ENCODE measurements at places on chromosomes 4 and X.
A peak's percentile ranks its signal among the peaks of the same experiment; 100 is the strongest.

GRCh38 chrX:106874075-106874474 lies 29.1 kb downstream of the RIPPLY1 start:
- no peak for DNase-seq

- no peak for DNase-seq
These were observed 148.1 kb downstream of the VCX3A start for GRCh38 chrX:6386837-6387236.

- DNase-seq = no peak
These were observed at the start of gene SORBS2 for GRCh38 chr4:185811509-185812364. SORBS2 (minus strand) TSS chr4:185812194; CDS start chr4:185690571, 121,623 bp downstream.

- DNase-seq = no peak
These were observed 347.8 kb upstream of the PITX2 start for GRCh38 chr4:110970642-110971041.

GRCh38 chrX:150212672-150213480 lies 150.2 kb upstream of the MAMLD1 start:
- no peak for DNase-seq

GRCh38 chrX:152992115-152992514 lies 1.8 kb downstream of the PNMA5 start:
- DNase-seq = no peak

DNA sequence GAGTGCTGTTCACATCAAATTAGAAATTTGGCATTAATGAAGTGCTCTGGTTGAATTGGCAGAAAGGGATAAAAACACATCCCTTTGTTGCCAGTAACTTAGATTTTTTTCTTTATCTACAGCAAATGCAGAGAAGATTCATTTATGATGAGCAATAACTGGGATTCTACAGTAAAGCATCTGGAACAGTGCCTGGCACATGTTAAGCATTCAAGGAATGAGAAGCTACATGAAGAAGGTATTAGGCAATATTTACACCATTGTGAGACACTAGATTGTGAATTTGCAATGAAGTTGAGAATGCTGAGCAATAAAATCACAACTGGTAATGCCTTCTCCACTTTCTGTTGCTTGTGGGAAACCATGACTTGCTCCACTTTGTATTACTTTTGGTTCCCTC lies 33.5 kb downstream of the PCDH19 start:
- no peak for DNase-seq

DNA sequence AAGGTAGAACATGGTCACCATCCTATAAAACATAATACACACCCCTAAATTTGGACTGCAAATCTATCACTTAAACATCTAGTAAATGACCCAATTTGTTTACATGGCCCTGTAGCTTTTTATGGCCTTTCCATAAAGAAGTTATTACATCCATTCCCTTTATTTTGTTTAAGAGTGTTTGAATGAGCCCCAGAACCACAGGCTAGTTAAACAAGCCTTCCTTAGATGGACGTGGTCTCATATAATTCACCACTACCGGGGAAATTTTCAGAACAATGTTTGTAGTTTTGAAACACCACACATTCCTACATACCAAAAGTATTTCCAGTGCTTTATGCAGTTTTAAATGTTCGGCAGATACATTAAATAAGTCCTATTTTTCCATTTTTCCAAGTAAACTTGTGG lies 12.3 kb downstream of the PDGFC start:
- DNase-seq = no peak

- DNase-seq = no peak
These were observed 733 bp downstream of the CCNA2 start for GRCh38 chr4:121822796-121823504.

DNA sequence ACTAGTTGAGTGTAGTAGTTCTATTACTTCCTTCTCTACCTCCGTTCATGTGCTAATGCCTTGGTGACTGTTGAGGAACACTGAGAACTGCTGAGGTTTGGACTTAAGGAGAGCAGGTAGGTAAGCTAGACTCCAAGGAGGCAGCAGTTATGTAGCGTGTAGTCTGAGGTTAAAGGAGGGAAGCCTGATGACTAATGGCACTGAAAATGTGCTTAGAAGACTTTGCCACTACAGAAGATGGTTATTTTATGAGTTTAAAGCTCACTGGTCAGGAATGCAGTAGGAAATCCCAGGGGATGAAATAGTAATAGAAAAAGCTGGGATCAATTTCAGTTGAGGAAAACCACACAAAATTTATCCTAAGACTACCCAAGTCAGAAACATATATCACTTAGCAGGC lies 1077.3 kb downstream of the RAPGEF2 start:
- DNase-seq = no peak

DNA sequence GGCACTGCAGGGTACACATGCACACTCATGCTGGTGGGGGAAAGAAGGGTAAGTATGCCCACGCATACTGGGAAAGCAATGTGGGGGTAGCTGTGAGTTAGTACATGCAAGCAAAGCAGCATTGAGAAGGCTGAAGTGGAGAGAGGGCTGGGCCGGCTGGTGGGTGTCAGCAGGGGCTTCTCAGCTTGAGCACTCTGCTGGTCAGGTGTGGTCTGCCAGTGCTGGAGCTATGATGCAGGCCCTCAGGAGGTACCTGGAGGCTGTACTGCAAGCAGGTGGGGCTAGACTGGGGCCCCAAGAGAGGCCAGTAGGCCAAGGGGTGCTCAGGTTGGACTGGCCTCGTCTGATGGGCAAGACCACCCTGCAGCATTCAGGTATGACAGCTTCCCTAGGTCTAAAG lies 61.9 kb upstream of the SERPINA7 start:
- no peak for DNase-seq

DNA sequence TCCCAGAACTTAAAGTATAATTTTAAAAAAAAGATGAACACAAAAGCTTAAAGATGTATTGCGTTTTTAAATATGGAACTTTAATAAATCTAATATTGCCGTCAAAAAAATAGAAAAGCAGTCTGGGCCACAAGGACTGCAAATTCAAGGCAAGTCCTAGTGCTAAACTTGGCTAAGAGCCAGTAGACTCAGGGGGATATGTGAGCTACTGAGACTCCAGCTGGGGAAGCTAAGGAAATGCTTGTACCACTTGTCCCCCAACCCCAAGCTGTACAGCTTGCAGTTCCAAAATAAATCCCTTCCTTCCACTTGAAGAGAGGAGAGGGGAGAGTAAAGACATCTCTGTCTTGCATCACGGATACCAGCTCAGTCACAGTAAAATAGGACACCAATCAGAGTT lies 290.8 kb upstream of the FGF13 start:
- no peak for DNase-seq

DNA sequence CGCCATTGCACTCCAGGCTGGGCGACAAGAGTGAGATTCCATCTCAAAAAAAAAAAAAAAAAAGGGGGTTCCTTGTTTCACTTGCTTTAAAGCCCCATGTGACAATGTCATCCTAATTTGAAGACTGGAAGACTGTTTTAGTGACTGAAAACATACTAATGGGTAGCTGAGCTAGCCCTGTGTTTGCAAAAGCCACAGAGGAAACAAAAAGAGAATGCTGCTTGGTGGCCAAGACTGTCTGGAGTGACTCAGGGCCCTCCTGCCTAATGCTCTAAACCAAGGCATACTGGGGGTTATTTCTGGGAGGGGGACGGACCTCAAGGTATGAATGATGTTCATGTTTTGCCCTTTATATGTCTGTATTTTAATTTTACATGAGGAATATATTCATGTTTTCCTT lies 16.0 kb downstream of the HPSE start:
- no peak for DNase-seq

- no peak for DNase-seq
These were observed 16.0 kb upstream of the MMRN1 start for GRCh38 chr4:89878611-89879010.

DNA sequence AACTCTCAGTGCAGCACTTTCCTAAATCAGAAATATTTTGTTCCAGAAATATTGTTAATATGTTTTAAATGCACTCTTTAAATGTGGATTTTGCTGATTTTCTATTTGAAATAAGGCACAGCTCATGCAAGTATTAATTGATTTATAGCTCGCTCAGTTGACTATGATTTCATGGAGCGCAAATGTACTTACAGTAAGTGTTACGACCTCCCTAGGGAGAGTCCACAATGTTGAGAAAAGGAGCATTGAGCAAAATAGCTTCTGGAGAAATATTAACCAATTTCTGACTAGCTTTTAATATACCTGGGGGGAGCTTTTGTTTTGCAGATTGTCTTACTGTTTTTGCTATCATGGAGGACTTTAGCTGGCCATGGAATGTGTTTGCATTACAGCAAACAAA lies 1687.5 kb downstream of the STIM2 start:
- DNase-seq = no peak

- DNase-seq = no peak
These were observed 1239.7 kb downstream of the C4orf33 start for GRCh38 chr4:130335417-130336194.

- no peak for DNase-seq
These were observed 47.7 kb downstream of the PDHA2 start for GRCh38 chr4:95887551-95887950.

DNA sequence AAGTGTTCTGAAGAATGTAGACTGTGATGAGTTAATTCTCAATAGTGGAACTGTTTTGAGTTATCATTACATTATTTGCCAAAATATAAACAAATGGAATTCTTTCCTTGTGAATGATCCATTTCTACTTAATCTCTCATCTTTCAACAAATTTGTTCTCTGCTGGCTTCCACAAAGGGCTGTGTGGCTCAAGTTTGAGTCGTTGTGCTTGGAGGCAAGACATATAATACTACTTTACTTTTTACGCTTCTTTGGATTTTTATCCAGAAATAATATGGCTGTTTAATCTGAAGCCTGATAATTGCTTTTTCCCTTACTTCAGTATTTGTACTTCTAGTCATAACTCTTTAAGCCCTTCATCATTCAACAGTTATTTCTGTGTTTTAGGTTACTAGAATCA lies 169.5 kb downstream of the ARHGAP10 start:
- DNase-seq = no peak

GRCh38 chr4:181245326-181245725 lies 997.9 kb upstream of the TENM3 start:
- DNase-seq = no peak

DNA sequence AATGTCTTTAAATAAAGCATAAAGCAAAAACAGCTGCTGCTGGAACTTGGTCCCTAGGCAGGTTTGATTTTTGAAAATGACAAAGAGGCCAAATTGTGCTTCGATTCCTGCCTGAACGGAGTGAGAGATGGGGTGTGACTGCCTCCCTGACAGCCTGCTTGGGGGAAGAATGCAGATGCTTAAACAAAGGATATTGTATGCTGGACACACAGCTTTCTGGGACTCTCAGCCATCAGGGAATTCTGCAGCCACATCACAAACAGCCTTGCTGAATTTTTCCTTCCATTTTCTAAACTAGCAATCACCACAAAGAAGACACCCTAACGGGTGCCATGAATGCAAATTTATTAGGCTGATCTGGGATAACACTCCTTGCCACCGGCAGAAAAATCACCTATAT lies 83.9 kb upstream of the CPEB2 start:
- no peak for DNase-seq

GRCh38 chr4:38318737-38319455 lies 345.1 kb upstream of the KLF3 start:
- DNase-seq = peak; percentile 91

- DNase-seq = no peak
These were observed 19.0 kb downstream of the IQSEC2 start for GRCh38 chrX:53262189-53262917.

GRCh38 chr4:141636082-141636770 lies at the start of gene IL15:
IL15 (plus strand) TSS chr4:141636583; CDS start chr4:141719465, 82,882 bp downstream.
- DNase-seq = peak; percentile 67

GRCh38 chr4:48812866-48813265 lies 18.0 kb upstream of the OCIAD1 start:
- no peak for DNase-seq

DNA sequence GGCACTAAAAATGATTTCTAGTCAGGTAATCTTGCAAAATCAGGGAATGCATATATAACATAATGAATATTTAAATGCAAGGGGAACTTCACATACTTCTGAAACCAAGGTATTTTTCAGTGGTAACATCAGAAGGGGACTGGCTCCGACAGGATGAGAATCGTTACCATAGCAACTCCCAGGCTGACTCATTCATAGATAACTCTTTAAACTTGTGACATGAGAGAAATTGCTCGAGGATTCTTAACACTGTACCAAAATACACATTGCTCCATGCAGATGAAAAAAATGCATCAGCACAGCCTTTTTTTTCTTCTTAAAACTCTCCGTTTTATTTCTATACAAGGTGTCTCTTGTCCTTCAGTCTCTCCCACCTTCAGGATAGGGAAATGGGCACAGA lies 114.3 kb downstream of the GABRB1 start:
- DNase-seq = no peak

DNA sequence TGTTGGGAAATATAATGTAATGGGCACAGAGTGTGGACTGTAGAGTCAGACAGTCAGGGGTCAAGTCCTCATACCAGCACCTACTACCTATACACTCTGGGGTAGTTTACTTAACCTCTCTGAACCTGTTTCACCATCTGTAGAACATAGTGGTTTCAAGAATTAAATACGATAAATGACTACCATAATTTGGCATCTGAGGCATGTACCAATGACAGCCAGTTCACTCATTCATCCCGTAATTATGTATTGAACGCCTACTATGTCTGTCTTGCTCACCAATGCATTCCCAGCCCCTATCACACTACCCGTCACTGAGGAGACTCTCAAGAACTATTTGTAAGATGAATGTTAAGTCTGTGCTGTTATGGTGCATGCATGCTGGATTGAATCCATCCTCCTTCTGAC lies 2.0 kb upstream of the FGB start:
- no peak for DNase-seq

DNA sequence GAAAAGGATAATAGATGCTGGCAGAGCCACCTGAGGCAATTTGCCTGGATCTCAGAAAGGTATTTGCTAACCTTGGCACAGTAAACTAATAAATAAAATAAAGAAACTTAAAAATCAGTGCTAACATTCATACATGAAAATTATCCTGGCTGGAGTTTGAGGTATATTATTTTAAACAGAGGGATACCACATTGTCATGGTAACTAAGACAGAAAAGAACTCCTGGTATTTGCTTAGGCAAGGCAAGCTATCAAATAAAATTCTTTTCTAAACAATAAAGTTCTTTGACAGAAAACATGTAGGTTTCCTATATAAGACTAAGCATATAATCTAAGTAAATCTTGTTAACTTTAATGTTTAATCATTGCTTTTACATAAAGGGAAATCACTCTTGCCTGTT lies 218.8 kb downstream of the MAGEB17 start:
- no peak for DNase-seq

GRCh38 chrX:103248553-103248952 lies 6.4 kb downstream of the TCEAL8 start:
- no peak for DNase-seq

Measured in right atrium auricular region (tissue), 2 donors.